Stimulated activated CD8-positive, alpha-beta memory T cell treated with anti-CD3 and anti-CD28 coated beads, Interleukin-4, amount 100 ng/mL, for 4 hours (primary cell): ENCODE measurements at places on chromosomes 4 and X.
A peak's percentile ranks its signal among the peaks of the same experiment; 100 is the strongest.

DNA sequence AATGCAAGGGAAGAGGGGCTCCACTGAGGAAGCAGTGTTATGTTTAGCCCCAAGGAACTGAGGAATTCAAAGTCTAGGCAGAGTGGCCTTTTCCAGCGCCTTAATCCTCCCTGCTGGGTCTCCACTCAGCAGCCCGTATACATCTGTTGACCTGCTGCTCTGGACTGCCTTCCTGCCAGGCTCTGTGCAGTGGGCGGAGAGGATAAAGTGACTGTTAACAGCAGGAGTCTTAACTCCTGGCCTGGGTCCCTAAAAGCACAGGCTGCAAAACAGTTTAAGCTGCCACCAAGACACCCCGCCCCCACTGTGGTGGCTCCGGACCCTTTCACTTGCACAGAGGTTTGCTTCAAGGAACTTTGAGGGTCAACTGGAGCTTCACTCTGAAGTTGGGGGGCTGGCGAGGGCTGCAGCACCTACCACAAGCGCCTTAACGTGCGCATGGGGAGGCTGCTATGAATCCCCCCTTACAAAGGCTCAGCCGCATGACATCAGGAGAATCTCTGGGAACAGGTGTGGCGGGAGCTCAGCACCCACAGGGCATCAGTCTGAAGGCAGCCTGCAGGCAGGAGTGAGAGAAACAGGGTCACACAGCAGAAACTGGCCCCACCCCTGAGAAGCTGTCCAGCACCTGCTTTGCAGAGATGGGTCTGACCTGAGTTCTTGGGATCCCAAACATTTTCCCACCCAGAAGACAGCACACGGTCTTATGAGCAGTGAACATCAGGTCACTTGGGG, 358.2 kb upstream of the GATB start:
- no peak for DNase-seq

DNA sequence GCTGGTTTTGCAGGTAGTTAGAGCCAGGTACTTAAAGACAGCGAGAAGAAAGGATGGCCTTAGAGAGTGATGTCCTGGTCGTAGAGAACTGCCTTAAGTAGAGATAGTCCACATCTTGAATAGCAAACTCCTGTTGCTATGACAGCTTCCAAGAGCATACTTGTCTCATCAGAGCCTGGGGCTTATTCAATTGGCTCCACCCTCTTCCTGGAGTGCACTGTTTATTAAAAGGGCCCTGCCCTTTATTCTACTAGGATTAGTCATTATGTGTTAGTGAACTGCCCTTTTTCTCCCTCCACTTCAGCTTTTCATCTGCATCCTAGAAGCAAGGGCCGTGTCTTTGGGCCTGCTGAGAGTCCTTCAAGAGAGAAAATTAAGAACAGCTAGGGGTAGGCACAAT, 94.5 kb upstream of the EOLA2 start:
- no peak for DNase-seq

- no peak for DNase-seq
Measured at GRCh38 chrX:7294483-7294882, 146.5 kb upstream of the PUDP start.

GRCh38 chrX:133475521-133475920, 60.2 kb upstream of the GPC4 start:
- no peak for DNase-seq

- DNase-seq = no peak
Measured at GRCh38 chr4:123418351-123418931, 21.8 kb downstream of the SPRY1 start.

DNA sequence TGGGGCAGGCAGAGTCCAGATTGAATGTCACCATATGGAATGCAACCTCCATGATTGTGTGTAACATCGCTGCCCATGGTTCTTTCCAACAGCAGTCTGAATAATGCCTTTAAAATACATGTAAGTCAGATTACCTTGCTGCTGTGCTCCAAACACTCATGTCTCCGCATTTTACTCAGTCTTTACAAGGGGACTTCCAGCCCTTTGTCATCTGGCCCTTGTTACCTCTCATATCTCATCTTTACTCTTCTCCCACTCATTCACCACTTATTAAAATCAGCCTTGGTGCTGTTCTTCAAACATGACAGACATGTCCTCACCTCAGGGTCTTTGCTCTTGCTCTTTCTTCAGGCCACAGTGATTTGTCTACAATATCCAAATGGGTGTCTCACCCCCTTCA, 200.4 kb upstream of the GYPA start:
- DNase-seq = no peak

DNA sequence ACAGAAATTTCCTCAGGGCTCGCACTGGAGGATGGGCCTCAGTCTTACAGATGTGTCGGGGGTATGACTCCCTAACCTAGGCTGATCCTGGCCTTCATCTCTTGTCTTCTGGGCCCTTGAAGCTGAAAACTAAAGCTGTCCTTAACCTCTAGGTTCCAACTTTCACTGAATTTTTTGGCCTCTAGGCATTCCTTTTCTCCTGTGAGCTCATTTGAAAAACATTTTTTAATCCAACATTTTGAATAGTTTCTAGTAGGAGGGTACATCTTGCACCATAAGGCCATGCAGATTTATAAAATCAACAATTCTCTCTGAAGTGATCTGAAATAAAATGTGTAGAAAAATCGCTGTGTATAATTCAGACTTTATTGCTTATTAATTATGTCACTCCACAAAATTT, 19.7 kb downstream of the RWDD4 start:
- DNase-seq = no peak

- DNase-seq = no peak
Measured at GRCh38 chr4:7171191-7171900, 21.0 kb upstream of the SORCS2 start.

- DNase-seq = no peak
Measured at GRCh38 chr4:66182636-66183035, 512.3 kb upstream of the EPHA5 start.

DNA sequence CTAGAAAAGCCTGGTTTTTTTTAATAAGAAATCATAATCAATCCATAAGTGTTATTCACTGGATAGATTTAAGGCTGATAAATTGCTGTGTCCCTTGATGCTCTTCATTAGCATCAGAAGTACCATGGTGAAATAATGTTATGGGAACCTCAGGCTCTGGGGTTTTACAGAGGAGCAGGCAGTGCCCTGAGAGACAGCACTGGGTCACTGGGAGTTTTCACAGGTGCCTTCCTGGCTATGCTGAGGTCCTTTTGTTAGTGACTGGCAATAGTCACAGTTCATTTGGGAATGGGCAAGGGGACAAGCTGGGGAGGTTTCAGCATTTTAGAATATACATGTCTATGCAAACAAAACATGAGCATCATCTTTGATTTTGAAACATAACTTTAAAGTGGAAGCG, 38.6 kb downstream of the ANK2 start:
- DNase-seq = no peak

- DNase-seq = no peak
Measured at GRCh38 chr4:27022963-27023362, 162.3 kb downstream of the STIM2 start.

DNA sequence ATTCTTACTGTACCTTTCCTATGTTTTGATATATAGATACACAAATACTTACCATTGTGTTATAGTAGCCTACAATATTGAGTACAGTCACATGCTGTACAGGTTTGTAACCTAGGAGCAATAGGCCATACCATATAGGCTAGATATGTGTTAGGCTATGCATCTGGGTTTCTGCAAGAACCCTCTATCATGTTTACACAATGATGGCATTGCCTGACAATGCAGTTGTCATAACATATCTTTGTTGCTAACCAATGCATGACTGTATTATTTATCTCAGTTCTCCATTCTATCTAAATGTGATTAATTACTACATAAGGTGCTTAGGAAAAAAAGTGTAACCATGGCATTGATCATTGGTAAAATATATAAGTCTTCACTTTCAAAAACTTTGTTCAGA, 10.0 kb upstream of the SPCS3 start:
- DNase-seq = no peak

DNA sequence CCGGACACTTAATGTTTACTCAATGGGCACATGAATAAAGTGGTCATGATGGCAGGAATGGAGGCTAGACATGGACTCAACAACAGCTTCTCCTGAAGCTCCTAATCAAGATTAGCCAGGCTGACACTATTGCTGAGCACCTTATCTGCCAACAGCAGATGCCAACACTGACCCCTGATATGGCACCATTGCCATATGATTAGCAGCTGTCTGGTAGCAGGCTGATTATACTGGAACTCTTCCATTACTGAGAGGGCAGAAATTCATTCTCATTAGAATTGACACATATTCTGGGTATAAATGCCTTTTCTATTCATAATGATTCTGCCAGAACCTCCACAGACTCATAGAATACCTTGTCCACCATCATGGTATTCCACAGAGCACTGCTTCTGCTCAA, 18.4 kb upstream of the AFF1 start:
- no peak for DNase-seq

DNA sequence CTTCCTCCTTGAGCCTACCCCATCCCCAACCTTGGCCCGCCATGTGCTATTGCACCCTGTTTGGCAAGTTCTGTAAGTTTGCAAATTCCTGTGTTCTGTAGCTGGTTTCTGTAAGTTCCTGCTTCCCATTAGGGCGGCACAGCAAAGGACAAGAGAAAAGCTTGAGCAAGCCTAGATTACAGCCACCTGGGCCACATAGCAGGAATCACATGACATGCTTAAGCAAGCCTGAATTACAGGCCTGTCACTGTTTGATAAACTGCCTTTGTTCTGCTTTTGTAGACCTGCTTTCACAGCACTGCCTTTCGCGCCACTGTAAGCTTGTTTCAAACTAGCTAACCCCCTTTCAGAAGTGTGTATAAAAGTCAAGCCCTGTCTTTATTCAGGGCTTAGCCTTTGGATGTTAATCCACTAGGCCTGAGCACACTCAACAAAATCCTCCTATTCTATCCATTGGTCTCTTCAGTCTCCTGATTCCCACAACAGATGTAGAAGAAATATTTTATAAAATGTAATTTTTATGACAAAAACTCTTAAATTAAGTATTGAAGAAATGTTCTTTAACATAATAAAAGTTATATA, 906.8 kb upstream of the NDST4 start:
- DNase-seq = no peak

DNA sequence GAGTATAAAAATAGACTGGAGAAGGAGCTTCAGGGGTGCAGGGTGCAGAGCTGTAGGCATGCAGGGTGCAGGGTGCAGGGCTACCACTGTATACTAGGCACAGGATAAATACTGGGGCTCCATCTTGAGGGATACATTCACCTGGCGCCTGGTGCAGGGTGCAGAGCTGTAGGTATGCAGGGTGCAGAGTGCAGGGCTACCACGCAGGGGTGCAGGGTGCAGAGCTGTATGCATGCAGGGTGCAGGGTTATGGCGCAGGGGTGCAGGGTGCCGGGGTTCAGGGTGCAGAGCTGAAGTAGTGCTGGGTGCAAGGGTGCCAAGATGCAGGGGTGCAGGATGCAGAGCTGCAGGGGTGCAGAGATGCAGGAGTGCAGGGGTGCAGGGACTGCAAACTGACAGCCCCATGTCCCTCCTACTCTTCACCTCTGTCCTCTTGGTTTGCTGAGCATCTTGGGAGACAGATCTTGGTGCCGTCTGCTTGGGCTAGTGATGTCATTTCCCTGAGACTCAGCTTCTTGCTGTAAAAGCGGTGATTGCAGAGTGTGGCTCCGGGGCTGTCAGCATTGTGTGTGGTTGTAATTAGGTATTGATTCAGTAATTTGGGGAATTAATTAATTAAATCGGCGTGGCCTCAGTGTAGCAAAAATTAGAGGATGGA, 91.2 kb downstream of the ADRA2C start:
- DNase-seq = no peak

- no peak for DNase-seq
Measured at GRCh38 chr4:143555676-143556075, 42.2 kb downstream of the SMARCA5 start.

DNA sequence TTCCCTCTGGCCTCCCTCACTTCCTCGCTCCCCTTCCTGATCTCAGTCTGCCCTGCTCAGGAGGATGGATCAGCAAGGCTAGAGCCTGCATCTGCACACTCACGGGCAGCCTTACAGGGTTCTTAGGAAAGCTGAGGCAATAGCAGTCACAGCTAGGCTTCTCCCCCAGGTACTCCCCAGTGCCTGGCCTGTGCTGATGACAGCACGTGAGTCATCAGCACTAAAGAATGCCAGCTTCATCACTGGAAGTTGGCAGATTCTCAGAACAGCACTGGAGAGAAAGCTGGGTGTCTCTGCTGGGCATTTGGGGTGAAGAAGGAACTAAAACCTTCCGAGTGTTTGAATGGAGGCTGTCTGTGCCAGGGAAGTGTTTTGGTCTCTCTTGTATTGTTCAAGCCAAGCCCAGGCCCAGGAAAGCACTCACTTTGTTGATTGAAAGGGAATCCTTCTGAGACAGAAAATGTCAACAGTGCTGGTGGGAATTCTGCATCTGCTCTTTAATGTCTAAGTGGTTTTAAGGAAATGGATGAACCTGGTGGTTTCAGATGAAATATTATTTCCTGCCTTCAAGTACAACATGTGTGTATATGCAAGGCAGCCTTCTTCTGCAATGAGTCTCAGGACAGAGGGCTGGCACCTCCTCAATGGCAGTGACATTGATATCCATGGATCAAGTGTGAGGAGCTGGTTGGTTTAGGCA, 73.0 kb upstream of the SCOC start:
- no peak for DNase-seq

- DNase-seq = no peak
Measured at GRCh38 chrX:19272452-19272851, 71.3 kb upstream of the PDHA1 start.

DNA sequence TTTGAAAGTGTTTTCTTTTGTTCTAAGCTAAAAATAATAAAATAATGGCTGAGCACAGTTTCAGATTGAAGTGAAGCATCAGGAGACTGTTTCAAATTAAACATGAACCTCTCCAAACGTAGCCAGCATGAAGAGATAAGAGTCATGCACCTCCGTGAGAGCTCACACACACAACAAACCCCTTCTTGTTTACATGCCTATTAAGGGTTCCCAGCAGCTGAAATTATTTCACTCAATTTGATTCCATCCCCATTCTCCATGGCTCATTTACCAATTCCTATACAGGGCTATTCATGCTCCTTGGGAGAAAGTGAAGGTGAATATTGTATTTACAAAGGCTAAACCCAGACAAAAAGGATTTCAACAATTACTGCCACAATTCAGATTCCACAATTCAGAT, 954.1 kb upstream of the INTU start:
- DNase-seq = no peak

- no peak for DNase-seq
Measured at GRCh38 chr4:184765473-184766340, 31.8 kb upstream of the CENPU start.

DNA sequence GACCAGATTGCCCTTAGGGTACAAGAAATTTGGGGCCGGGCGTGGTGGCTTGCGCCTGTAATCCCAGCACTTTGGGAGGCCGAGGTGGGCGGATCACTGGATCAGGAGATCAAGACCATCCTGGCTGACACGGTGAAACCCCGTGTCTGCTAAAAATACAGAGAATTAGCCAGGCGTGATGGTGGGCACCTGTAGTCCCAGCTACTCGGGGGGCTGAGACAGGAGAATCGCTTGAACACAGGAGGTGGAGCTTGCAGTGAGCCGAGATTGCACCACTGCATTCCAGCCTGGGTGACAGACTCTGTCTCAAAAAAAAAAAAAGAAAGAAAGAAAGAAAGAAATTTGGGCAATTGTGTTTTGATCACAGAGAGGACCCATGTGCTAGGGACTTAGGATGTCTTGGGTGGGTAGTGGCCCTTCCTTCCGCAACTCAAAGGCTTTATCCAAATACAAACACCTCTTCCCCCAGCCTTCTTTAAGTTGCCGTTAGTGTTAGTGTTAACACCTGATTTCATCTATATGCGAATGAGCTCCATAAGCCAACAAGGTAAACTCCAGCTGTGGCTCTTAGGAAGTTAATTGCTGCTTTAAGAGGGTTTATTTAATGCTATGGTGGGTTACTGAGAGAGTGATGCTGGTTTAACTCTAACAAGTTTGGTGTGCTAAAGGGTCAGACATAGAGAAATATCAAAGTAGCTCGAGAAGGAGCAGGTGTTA, 8.6 kb upstream of the CCDC110 start:
- DNase-seq = no peak

- peak; percentile 59 for DNase-seq
Measured at GRCh38 chr4:185142912-185143600, at the start of gene SLC25A4. TSS of gene SLC25A4 (plus strand) at chr4:185143266. CDS start at chr4:185143373, 107 bp downstream.
